Activated T-helper 1 cell treated with Interleukin-2 at 50 U/mL for 16 hours (primary cell): ENCODE measurements at places on chromosomes 4 and X.

DNA sequence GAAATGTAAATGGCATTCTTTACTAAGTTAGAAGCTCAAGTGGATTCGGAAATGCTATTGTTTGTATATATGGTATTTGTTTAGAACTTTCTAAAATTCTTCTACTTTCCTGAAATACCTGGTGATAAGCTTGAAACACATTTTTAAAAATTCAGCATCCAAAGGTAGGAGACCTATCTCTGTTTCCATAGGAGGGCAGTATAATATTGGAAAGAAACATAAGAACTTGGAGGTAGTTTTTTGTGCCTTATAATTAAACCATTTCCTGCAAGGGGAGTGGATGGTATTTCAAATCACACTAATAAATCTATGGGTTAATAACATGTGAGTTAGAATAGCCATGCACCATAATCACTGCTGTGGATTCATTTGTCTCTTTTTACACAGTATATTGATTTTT, 217.4 kb upstream of the AADAT start:
- no peak for DNase-seq

- no peak for DNase-seq
These were observed 702 bp downstream of the MMGT1 start for GRCh38 chrX:135973025-135973547.

GRCh38 chrX:71365356-71365874, 742 bp upstream of the TAF1 start:
- no peak for DNase-seq

DNA sequence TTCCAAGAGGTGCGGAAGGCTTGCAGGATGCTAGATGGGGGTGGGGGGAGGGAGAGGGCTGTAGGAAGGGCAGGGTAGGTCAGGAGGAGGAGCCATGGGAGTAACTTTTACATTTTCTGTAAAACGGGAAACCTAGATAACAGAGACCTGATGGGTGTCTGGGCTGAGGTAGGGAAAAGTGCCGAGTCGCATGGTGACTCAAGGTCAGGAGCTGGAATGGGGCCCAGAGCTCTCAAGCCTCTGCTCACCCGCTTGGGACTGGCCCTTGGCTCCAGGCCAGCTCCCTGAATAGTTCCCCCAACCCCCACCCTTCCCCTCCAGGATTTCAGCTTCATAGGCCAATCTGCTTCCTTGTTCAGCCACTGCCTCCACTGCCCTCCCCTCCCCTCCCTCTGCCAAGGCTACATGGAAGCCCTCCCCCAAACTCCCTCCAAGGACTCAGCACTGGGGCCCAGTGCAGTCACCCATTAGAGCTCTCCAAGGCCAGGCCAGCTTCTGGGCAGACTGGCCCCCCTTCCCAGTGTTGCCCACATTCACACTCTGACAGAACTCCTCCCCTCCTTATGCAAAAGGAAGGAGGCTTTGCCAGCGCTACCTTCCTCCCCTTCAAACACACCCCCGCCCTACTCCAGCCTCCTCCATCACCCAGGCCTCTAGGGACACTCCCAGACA, 43.6 kb downstream of the TSC22D3 start:
- no peak for DNase-seq

- no peak for DNase-seq
These were observed 158.5 kb downstream of the MID1IP1 start for GRCh38 chrX:38959736-38960135.

GRCh38 chr4:175633310-175633709, 178.8 kb downstream of the GPM6A start:
- DNase-seq: no peak

- no peak for DNase-seq
These were observed 44.2 kb upstream of the TMEM131L start for GRCh38 chr4:153421941-153422340.

- no peak for DNase-seq
These were observed 32.7 kb downstream of the ELF2 start for GRCh38 chr4:139144161-139144859.

GRCh38 chr4:138405934-138406567, 163.9 kb upstream of the SLC7A11 start:
- no peak for DNase-seq

DNA sequence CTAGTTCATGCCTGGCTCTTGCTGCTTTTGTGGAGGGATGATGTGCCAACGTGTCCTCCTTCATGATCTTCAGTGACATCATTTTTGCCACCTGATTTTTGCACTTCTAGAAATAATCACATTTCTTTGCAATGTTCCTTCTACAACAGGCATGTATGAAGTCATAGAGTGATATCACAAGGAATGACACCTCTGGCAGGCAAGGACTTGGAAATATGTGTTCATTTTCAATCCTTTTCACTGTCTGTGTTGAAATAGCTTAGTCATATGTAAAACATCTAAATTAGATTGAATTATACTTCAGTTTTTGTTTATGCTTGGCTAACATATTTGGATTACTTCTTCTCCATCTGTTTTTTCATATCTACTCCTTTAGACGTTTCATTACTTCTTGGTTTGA, 221.2 kb upstream of the STK26 start:
- DNase-seq: no peak

- no peak for DNase-seq
These were observed 168.2 kb downstream of the C4orf33 start for GRCh38 chr4:129264008-129264657.

DNA sequence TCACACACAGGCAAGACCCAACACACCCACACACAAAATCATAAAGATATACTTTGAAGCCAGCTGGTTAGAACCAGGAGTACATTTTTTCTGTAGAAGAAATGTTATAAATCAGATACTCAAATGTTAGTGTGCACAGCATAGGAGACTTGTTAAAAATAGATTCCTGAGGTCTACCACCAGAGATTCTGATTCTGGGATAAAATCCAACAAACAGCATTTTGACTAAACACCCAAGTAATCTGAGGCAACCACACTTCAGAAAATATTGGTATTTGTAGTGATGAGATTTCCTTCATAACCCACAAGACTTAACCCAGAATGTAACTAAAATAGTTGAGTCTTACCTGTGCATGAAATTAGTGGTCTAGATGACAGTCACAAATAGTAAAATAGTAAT, 301.8 kb downstream of the HNRNPD start:
- DNase-seq: no peak

DNA sequence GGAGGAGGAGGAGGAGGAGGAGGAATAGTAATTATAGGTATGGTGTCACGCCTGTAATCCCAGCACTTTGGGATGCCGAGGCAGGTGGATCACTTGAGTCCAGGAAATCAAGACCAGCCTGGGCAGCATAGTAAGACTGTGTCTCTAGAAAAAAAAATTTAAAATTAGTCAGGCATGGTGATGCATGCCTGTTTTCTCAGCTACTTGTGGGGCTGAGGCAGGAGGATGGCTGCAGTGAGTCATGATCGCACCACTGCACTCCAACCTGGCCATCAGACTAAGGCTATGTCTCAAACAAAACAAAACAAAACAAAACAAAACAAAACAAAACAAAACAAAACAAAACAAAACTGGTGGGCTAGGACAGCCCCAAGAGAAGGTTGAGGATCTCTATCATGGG, 3.0 kb downstream of the STARD8 start:
- no peak for DNase-seq

- DNase-seq: no peak
These were observed 344.8 kb downstream of the ZNF674 start for GRCh38 chrX:46200413-46200812.

- DNase-seq: peak; percentile 12
These were observed 668 bp upstream of the TAPT1 start for GRCh38 chr4:16226816-16227461.

DNA sequence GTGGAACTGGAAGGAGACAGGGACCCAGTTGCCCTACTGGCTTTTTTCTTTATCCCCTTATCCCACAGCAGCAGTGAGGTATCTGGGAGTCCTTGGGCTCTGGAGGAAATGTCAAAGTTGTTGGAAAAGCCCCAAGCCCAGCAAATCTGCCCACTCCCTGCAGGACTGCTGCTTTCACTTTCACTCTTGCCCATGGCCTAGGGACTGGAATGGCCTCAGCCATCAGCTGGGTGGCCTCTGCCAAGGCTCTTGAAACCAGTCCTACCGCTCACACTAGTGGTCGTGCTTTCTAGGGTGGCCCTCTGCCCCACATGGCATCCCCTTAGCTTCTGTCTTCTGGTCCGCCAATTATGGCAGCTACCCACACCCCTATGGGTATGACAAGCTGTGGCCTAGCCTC, 9.7 kb upstream of the RHOXF1 start:
- DNase-seq: no peak

- DNase-seq: no peak
These were observed 6.0 kb downstream of the C4orf50 start for GRCh38 chr4:6012200-6012599.

GRCh38 chr4:52915730-52916300, 53.7 kb downstream of the RASL11B start:
- DNase-seq: no peak

- no peak for DNase-seq
These were observed 109.8 kb downstream of the MAPK10 start for GRCh38 chr4:86250006-86250405.

DNA sequence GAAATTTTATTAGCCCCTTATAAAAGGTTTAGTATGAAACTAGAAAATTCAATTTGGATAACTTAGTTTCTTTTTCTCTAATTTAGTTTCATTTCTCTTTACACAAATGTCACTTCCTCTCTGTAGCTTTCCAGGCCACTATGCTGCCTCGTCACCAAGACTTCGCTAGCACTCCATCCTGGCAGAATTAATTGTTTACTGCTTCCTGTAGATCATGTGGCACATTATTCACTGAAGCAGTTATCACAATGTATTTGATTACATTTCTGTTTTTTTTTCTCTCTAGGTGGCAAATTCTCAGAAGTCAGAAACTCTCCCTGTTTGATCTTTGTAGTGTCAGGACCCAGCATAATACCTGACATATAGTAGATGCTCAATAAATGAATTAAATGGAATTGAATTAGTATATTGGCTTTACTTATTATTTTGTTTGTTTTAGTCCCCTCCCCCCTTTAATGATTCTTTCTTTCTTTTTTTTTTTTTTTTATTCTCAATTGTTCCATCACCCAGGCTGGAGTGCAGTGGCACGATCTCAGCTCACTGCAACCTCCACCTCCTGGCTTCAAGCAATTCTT, 9.3 kb upstream of the SAT1 start:
- peak; percentile 14 for DNase-seq

GRCh38 chr4:52728691-52729240, 22.5 kb downstream of the ERVMER34-1 start:
- no peak for DNase-seq

- DNase-seq: no peak
These were observed 160 bp downstream of the LCORL start for GRCh38 chr4:18021470-18021719.

- no peak for DNase-seq
These were observed 32.7 kb upstream of the NKRF start for GRCh38 chrX:119638725-119639471.

- DNase-seq: no peak
These were observed 70.7 kb upstream of the RPS6KA6 start for GRCh38 chrX:84258708-84259107.

DNA sequence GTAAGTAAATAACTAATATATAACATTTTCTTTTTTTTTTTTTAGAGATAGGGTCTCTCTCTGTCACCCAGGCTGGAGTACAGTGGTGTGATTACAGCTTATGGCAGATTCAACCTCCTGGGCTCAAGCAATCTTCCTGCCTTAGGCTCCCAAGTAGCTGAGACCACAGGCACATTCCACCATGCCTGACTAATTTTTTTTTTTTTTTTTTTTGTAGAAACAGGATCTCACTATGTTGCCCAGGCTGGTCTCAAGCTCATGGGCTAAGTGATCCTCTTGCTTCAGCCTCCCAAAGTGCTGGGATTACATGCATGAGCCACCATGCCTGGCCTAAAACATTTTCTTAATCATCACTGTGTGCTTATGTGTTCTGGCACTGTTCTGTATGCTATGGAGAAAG, 32.8 kb downstream of the MGARP start:
- no peak for DNase-seq

DNA sequence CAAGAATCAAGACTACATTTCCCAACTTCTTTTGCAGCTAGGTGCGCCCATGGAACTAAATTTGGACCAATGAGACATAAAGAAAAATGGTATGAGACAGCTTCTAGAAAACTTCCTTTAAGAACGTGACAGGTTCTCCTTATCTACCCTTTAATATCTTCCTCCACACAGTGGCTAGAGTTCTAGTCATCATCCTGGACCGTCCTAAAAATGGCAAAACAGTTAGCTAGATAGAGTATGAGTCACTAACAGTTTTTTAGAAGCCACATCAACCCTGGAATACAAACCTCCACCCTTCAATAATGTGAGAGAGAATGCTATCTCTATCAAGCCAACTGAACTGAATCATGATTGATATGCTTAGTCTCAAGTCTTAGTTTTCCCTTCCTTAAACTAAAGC, 267.9 kb upstream of the SLC7A11 start:
- no peak for DNase-seq

DNA sequence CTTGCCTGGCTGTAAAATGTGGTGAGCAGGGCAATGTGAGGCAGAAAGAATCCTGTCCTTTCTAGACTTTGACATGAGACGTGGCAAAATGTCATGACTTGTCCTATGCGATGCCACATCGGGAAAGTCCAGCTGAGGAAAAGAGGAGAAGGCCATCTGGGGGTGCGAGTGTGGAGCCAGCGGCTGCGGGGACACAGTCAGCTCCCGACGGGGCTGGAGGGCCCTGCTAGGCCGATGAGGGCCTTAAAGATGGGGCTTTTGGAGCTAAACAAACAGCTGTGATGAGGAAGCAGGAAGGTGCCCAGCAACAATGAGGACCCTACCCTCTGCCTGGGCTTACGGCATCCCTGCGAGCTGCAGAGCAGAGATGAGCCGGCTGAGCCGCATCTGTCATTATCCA, 7.7 kb downstream of the CPZ start:
- no peak for DNase-seq

GRCh38 chr4:100823066-100823992, 305.5 kb upstream of the EMCN start:
- DNase-seq: no peak

- no peak for DNase-seq
These were observed 246.7 kb downstream of the GPAT3 start for GRCh38 chr4:83782591-83782990.

- DNase-seq: peak; percentile 94
These were observed at the start of gene SYAP1 for GRCh38 chrX:16719334-16720084. TSS of gene SYAP1 (plus strand) at chrX:16719612. CDS start at chrX:16719725, 113 bp downstream.

- no peak for DNase-seq
These were observed 99.3 kb upstream of the ARMCX2 start for GRCh38 chrX:101759000-101759399.

GRCh38 chr4:48069026-48069425, 52.5 kb downstream of the NIPAL1 start:
- DNase-seq: no peak
